ENCODE measurements at places on chromosomes 2 and 18. TPM values are rescaled to one million over a fixed set of nuclear protein-coding genes. Genes with fewer than 3 reads are reported as not detected.

Gene CELF4
- 0.69 TPM for total RNA-seq

Gene MC5R
- total RNA-seq = not detected

Gene KHK
- 1.7 TPM for total RNA-seq

Gene FOXI3
- total RNA-seq = 3.7 TPM

Gene KCNIP3
- 2.4 TPM for total RNA-seq

Gene PLGLB2
- 2.2 TPM for total RNA-seq

- no peak for DNase-seq
These were observed 346.7 kb downstream of the RND3 start for GRCh38 chr2:150140777-150141176.

DNA sequence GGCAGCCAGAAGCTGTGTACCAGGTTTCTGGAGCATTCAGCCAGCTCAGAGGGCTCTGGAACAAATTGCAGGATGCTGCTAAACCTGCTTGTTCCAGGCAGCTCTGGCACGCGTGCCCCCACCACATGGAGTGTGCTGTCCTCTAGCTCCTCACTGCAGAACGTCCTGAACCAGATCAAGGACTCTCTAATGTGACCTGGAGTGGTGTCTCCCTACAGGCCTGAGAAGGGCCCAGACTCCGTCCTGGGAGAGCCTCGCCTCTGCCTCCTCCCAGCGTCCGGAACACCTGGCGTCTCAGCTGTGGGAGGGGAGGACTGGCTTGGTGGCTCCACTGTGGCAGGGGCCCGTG lies 115.6 kb upstream of the GPC1 start:
- DNase-seq = no peak

DNA sequence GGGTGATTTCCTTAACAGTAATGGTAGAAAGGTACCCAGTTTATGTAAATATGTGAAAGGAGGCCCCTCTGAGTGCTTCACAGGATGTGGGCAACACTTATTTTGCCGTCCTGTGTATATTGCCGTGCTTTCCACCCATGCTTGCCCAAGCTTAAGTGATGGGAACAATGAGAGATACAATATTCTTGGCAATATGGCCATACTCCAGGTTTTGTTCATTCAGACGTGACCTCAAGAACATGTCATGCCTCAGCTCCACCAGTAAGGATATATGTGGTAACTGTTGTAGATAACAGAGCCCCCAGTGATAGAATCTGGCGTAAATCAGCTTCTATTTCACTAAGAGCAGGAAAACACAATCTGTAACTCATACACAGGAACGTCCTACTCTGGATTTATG lies 318.7 kb downstream of the PTPRM start:
- no peak for DNase-seq

- no peak for DNase-seq
These were observed 100.2 kb upstream of the ID2 start for GRCh38 chr2:8581601-8582041.

GRCh38 chr2:206408323-206409320 lies 34.7 kb upstream of the ADAM23 start:
- DNase-seq = no peak
